GM23248 (cell line): ENCODE measurements at places on chromosomes 12 and 14. TPM values are rescaled to one million over a fixed set of nuclear protein-coding genes. Genes with fewer than 3 reads are reported as not detected.

The AGAP2 gene
- 0.11 TPM in 1 of 2 replicates, not detected in the other for polyA plus RNA-seq

The CLEC4D gene
- polyA plus RNA-seq, result not detected in 2 replicates

The FAM90A1 gene
- 0.24 TPM in 1 of 2 replicates, not detected in the other for polyA plus RNA-seq

The PRICKLE1 gene
- 25.2 and 25.7 TPM in 2 replicates for polyA plus RNA-seq

The IFNG-AS1 gene
- not detected in 2 replicates for polyA plus RNA-seq

The DIO3 gene
- polyA plus RNA-seq, result not detected in 2 replicates

The FGF6 gene
- polyA plus RNA-seq, result not detected in 2 replicates

The P2RX2 gene
- polyA plus RNA-seq, result not detected in 2 replicates

The CD69 gene
- polyA plus RNA-seq, result not detected in 2 replicates

The SLCO1B3 gene
- polyA plus RNA-seq, result not detected in 2 replicates

The LRTM2 gene
- not detected in 2 replicates for polyA plus RNA-seq

The PTPRQ gene
- polyA plus RNA-seq, result 0.15 and 0.18 TPM in 2 replicates

The ZC2HC1C gene
- 1.0 TPM in 2 replicates for polyA plus RNA-seq

The AQP6 gene
- polyA plus RNA-seq, result not detected in 2 replicates

The TMED10 gene
- 540 and 553 TPM in 2 replicates for polyA plus RNA-seq

The FBXW8 gene
- polyA plus RNA-seq, result 11.0 and 12.7 TPM in 2 replicates

- DNase-seq, result no peak
Observed at GRCh38 chr14:63659726-63660125, 18.1 kb upstream of the WDR89 start.

- no peak for DNase-seq
Observed at GRCh38 chr12:108949976-108950375, 70.1 kb downstream of the DAO start.

DNA sequence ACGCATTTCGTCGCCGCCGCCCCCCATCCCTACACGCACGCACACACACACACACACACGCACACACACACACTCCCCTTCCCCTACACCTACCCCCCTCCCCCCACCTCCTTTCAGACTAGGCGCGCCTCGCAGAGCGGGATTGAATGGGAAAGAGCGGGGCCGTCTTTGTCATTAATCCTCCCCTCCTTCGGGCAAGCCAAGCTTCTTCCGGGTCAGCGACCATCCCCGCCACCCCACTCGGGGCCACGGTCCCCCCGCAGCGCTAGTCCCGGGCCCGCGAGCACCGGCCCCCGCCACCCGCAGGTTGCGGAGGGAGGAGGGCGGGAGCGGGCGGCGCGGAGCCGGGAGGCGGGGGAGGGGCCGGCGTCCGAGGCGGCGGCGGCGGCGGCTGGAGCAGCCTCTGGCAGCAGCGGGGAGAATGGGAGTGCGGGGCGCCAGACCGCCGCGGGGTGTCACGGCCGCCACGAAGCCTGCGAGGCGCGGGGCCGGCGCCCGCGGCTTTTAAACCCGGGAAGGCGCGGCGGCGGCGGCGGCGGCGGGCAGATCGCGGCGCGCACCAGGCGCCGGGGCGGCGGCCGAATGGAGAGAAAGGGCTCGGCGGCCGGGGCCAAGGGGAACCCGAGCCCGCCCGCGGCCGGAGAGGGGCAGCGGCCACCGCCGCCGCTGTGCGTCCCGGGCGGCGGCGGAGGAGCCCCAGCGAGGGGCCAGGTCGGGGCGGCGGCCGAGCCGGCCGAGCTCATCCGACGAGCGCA, at the start of gene TTC9:
Gene TTC9 (plus strand): TSS at position 369 of the 755 bp plus-strand sequence. CDS start 214 bp downstream, at position 583.
- peak; percentile 37 for DNase-seq

- DNase-seq, result peak; percentile 80
Observed at GRCh38 chr12:64187370-64187769, 34.7 kb downstream of the KICS2 start.

- no peak for DNase-seq
Observed at GRCh38 chr12:124725597-124726237, 137.9 kb downstream of the SCARB1 start.

DNA sequence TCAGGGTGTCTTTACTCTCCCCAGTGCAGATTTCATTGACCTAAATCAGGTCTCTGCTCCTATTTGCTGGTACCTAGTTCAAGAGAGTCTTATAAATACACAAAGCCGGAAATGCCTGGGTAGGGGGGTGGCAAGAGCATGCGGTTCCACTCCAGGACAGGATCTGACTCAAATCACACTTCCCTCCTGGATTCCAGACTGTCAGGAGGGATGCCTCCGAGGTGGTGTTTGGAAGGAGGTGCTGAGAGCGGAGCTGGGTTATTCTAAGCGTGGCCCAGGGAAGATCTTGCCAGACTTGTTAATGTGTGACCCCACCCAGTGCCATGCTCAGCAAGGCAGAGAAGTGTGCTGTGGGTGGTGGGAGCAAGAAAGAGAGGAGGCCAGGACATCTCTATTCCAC, 49.8 kb downstream of the B4GALNT3 start:
- DNase-seq, result peak; percentile 40

- DNase-seq, result no peak
Observed at GRCh38 chr12:98198261-98198982, 317.0 kb upstream of the TMPO start.

GRCh38 chr12:120887253-120888043, 16.7 kb downstream of the SPPL3 start:
- DNase-seq, result no peak

GRCh38 chr12:43758247-43758727, 303 bp downstream of the PUS7L start:
- DNase-seq, result peak; percentile 71

GRCh38 chr12:68904351-68904962, 28.5 kb downstream of the CPM start:
- DNase-seq, result peak; percentile 48

DNA sequence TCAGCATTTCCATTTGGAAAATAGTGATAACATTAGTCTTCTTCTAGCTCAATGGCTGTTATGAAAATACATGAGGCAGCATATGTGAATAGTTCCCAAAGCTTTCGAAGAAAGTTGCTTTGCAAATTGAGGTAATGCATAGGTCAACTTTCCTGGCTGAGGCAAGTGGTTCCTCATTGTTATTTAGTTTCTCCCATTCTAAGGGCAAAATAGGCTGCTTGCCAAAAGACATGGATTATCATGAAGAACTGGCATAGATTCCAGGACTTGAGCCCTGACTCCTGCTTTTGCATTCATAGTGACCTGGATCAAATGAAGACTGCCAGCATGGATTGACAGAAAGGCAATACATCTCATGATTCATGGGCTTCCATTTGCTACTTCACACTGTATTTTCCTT, 35.7 kb downstream of the LRFN5 start:
- no peak for DNase-seq

DNA sequence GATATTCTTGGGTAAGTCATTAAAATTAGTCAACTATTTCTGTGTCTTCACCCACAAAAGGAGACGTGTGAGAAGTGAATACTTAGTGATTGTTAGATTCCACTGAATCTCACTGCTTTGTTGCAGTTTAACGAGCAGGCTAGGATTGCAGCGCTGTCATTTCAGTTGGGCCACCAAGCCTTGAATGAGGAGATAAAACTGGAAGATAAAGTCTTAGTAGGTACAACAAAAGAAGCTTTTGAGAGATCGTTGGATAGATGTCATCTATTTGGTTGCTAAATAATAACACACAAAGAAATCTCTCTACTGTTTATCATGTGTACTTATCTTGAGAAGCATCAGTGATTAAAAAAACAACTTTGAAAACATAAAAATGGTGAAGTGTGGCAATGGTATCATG, 132.3 kb downstream of the RGS6 start:
- no peak for DNase-seq

GRCh38 chr14:65850429-65851135, 438.1 kb downstream of the FUT8 start:
- no peak for DNase-seq

DNA sequence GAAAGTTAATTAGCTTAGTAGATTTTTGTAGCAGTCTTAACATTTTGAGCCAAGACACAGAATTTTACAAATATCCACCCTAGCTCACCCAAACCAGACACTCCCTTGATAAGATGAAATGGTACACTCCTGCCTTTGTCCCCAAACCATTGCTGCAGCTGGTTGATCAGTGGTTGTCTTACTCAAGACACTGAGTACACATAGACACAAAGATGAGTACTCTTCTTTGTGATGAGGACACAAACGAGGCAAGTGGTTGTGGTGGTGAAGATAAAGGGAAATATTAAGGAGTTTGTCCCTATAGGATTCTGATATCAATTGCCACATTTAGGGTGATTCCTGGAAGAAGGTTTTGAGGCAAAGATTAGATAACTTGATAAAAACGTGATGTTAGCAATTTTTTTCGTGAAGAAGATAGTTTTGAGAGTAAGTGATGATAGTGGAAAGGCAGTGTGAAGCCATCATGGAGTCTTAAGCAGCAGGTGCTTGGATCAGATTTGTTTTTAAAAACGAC, 21.4 kb upstream of the ATP2B1 start:
- DNase-seq, result no peak

DNA sequence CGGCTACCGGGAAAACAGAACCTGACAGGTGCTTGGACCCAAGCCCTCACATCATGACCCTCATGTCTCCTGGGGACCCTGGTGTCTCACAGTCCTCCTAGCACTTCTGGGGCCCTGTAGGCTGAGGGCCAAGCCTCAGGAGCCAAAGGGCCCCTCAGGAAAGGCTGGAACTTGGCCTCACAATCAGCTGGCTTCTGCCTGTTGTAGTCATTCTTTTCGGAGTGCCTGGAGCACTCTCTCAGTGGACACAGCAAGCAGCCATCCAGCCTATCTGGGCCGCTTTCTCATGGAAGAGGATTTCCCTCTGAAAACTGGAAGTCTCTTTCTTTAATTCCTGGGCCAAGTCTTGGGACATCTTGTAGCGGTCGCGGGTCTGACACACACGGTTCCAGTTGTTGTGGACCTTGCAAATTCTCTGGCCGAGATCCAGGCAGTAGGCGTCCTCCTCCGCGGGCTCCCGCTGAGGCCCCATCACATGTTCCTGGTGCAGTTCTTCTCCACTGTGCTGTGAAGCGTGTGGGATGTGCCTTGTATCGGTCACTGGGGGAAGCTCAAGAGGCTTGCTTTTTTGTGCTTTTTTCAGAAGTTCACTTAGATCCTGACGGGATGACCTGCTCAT, 169.3 kb downstream of the EMP1 start:
- no peak for DNase-seq

DNA sequence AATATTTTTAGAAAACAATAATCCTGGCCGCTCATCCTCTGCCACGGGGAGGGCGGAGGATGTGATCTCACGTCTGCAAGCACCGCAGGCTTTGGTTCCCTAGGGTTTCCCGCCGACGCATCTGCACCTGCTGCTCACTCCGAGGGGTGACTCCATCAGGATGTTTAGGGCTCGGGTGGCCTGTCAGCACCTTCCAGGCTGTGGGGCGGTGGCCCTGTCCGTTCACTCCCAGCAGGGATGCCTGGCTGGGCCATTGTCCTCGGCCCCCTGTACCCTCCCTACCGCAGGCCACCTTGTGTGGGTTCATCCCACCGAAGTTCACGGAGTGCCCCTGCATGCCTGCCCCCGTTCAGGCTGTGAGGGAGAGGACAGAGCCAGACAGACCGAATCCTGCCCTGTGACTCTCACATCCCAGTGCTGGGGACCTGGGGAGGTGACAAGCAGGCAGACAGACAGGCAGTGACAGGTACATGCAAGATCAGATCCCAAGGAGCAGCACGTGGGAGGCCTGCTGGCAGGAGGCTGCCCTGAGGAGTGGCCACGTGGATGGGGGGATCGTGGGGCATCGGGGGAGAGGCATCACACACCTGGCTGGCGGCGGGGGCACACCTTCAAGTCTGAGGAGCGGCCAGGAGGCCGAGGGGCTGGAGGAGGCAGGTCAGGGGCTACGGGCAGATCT, 112.6 kb downstream of the ADGRD1 start:
- no peak for DNase-seq

DNA sequence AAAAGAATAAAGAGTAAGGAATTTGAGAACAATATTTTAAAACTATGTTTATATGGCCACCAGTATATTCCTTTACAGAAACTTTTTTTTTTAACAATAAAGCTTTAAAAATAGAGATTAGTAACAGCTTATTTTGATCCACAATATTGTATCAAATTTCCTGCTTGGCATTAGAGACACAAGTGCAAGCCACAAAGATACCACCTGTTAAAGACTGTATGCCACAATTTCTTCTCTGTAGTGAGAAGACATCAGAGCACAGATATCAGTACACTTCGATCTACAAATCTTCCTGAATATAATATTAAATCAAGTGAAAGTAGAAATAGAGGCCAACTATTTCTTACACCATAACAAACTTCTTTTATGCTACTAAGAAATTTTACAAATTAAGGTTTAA, 68.0 kb downstream of the GALNT4 start:
- DNase-seq, result no peak

DNA sequence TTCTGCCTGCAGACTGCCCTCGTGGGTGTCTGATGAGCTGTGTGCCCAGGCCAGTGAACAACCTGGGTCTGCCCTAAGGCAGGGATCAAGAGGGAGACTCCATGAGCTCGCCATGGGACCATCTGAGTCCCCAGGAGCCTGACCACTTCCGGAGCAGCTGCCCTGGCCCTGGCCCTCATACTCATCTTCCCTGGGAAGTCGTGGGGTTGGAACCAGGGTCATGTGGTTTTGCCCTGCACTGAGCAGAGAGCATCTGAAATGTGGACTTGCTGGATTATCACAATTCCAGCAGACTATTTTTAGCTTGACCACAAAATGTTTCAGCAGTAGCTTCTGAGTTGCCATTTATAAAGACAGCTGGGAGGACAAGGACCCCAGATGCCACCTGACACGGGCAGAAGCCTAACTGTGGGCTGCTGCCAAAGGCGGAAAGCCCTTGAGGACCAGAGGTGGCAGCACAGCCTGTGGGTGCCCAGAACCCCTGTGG, 6.7 kb downstream of the BTBD6 start:
- DNase-seq, result no peak
